Sigmoid colon (tissue), 7 donors: ENCODE measurements at places on chromosomes 5 and 9. TPM values are rescaled to one million over a fixed set of nuclear protein-coding genes. Genes with fewer than 3 reads are reported as not detected.

- no peaks in the 10 kb centered on the region for H3K4me1 ChIP-seq
- H3K27me3 ChIP-seq = no peaks in the 10 kb centered on the region
- H3K36me3 ChIP-seq = no peaks in the 10 kb centered on the region
- no peak for DNase-seq
- no peak overlapping the region for H3K4me3 ChIP-seq
Observed at GRCh38 chr5:126801992-126802294, 25.0 kb downstream of the LMNB1 start.

DNA sequence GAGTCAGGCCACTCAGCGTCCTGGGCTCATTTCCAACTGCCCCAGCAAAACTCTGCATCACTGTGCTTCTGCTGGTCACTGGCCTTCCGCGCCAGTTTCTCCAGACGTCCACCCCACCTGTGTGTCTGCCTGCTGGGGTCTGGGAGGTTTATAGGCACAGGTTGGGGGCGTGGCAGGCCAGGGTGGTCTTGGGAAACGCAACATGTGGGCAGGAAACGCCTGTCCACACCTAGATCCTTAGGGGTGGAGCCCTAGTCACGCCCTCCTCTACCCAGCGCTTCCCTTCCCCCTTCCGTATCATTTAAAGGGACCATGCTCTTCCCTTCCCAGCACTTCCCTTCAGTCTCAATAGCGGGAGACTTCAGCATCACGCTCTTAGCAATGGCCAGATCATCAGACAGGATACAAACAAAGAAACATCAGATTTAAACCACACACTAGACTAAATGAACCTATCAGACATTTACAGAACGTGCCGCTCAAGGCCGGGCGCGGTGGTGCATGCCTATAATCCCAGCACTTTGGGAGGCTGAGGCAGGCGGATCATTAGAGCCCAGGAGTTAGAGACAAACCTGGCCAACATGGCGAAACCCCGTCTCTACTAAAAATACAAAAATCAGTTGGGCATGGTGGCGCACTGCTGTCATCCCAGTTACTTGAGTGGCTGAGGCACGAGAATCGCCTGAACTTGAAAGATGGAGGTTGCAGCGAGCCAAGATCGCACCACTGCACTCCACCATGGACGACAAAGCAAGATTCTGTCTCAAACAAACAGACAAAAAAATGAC, 11.8 kb upstream of the BTNL9 start:
- no peaks in the 10 kb centered on the region for H3K4me1 ChIP-seq
- no peaks in the 10 kb centered on the region for H3K36me3 ChIP-seq
- H3K4me3 ChIP-seq = no peak overlapping the region
- no peaks in the 10 kb centered on the region for H3K27me3 ChIP-seq
- H3K27ac ChIP-seq = no peak overlapping the region
- DNase-seq = no peak

Gene CARD9
- 2.3 TPM for polyA plus RNA-seq

- no peaks in the 10 kb centered on the region for H3K36me3 ChIP-seq
- H3K4me3 ChIP-seq = no peak overlapping the region
- H3K4me1 ChIP-seq = no peaks in the 10 kb centered on the region
- no peaks in the 10 kb centered on the region for H3K27me3 ChIP-seq
- DNase-seq = no peak
Observed at GRCh38 chr5:17951392-17952169, 317.3 kb downstream of the TAF11L14 start.

DNA sequence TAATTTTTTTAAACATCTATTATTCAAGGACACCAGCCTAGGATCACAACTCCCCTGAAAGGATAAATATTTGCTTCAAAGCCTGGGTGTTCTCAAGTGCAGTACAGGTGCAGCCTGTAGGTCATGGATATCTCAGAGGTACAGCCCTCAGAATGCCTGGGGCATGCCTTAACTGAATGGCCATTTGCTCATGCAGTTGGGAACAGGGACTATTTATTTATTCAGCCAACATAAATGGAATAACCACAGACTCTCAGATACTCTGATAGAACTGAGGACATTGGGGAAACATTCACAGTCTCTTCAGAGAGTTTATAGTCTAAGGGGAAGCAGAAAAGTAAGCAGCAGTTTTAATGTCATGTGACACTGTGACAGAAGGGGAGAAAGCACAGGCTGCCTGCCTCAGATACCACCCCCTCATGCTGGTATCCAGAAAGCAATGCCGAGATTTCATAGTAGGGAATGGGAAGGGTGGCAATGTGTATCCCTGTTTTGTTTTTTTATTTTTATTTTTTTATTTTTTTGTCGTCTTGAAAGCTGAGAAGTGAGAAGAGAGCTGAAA, 112.6 kb downstream of the MACIR start:
- no peaks in the 10 kb centered on the region for H3K36me3 ChIP-seq
- no peaks in the 10 kb centered on the region for H3K27me3 ChIP-seq
- no peak overlapping the region for H3K4me3 ChIP-seq
- no peaks in the 10 kb centered on the region for H3K4me1 ChIP-seq
- DNase-seq = no peak
- H3K27ac ChIP-seq = no peak overlapping the region

Gene CCNH
- 42.0 TPM for polyA plus RNA-seq

Gene TAF11L5
- polyA plus RNA-seq = not detected

Gene PCDHGB5
- 1.3 TPM for polyA plus RNA-seq

Gene TRIM7
- 0.60 TPM for polyA plus RNA-seq

GRCh38 chr5:57009811-57010210, 57.9 kb upstream of the MIER3 start:
- H3K4me1 ChIP-seq = no peaks in the 10 kb centered on the region
- DNase-seq = no peak
- no peak overlapping the region for H3K27ac ChIP-seq
- H3K27me3 ChIP-seq = no peaks in the 10 kb centered on the region

- no peaks in the 10 kb centered on the region for H3K27me3 ChIP-seq
- H3K27ac ChIP-seq = no peak overlapping the region
- DNase-seq = no peak
- no peak overlapping the region for H3K4me3 ChIP-seq
Observed at GRCh38 chr9:125074976-125075375, 68.4 kb downstream of the SCAI start.

DNA sequence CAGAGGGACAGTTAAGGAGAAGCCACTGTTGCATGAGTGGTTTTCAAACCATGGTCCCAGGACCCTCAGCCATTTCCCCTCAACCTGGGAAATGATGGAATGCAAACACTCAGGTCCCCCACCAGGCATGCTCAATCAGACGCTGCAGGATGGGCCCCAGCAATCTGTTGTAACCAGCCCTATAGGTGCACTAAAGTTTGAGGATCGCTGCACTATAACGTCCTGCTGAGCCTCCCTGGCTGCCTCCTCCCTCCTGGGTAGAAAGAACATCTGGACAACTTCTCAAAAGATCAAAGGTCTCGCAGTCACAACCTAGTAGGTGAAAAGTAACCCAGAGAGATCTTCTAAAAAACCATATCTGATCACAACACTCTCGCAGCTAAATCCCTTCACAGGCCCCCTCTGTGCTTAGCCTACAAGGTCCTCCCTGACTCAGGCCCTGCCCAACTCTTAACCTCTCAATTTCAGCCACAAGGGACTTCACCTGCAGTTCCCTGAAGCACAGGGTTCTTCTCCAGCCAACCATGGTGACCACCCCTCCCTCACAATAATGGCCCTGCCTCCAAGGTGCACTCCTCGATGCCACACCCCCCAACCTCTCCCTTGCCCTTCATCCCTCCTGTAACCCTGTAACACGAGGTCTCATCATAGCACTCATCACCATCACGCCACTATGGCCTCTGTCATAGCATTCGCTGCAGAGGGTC, 3.5 kb downstream of the SHB start:
- H3K36me3 ChIP-seq = no peaks in the 10 kb centered on the region
- no peak overlapping the region for H3K4me3 ChIP-seq
- H3K27me3 ChIP-seq = no peaks in the 10 kb centered on the region
- peaks cover 3% of the 10 kb centered on the region for H3K4me1 ChIP-seq
- H3K27ac ChIP-seq = peak overlapping the region; percentile 95
- DNase-seq = peak; percentile 50

Gene IFNB1
- polyA plus RNA-seq = not detected

- H3K27ac ChIP-seq = no peak overlapping the region
- no peaks in the 10 kb centered on the region for H3K4me1 ChIP-seq
- DNase-seq = no peak
Observed at GRCh38 chr5:22504411-22504810, 348.7 kb downstream of the CDH12 start.

DNA sequence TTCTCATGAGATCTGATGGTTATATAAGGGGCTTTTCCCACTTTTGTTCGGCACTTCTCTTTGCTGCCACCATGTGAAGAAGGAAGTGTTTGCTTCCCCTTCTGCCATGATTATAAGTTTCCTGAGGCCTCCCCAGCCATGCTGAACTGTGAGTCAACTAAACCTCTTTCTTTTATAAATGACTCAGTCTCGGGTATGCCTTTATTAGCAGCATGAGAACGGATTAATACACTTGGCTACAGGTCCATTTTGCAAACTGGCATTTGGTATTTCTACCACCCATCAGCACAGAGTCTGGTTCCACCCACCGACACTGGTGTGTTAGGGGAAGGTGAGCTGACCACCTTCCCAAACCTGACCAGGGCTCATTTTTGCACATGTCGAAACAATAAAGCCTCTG, 47.9 kb upstream of the RARS1 start:
- no peaks in the 10 kb centered on the region for H3K36me3 ChIP-seq
- no peak overlapping the region for H3K27ac ChIP-seq
- no peaks in the 10 kb centered on the region for H3K4me1 ChIP-seq
- H3K27me3 ChIP-seq = no peaks in the 10 kb centered on the region

DNA sequence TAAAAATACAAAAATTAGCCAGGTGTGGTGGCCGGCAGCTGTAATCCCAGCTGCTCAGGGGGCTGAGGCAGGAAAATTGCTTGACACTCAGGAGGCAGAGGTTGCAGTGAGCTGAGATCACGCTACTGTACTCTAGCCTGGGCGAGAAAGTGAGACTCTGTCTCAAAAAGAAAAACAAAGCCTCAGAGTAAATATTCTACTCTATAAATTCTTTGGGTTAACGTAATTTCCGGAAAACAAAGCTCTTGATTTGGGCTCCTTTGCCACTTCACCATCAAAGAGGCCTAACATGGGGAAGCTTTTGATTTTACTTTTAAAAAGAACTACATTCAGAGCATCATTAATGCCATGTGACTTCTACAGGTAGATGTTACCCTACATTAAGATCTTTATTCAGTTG, 103.1 kb downstream of the SERINC5 start:
- DNase-seq = no peak
- H3K4me1 ChIP-seq = no peaks in the 10 kb centered on the region
- H3K27ac ChIP-seq = no peak overlapping the region
- H3K4me3 ChIP-seq = no peak overlapping the region
- H3K36me3 ChIP-seq = no peaks in the 10 kb centered on the region

DNA sequence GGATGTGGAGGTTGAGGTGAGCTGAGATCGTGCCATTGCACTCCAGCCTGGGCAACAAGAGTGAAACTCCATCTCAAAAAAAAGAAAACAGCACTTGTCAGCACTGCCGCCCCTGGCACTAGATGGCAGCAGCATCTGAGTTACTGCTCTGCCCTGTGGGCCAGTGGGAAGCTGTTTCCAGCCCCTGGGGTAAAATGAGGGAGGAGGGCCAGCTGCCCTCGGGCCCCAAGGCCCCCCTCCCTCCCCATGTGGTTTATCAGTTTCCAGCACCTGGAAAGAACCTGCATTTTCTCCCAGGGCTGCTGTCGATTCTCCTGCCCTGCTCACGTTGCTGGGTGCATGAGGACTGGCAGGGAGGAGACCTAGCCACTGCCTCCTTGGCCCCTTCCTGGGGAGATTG, 13.2 kb upstream of the CEL start:
- H3K27me3 ChIP-seq = no peaks in the 10 kb centered on the region
- DNase-seq = no peak
- H3K36me3 ChIP-seq = peaks cover 69% of the 10 kb centered on the region
- H3K4me3 ChIP-seq = no peak overlapping the region
- H3K4me1 ChIP-seq = no peaks in the 10 kb centered on the region

DNA sequence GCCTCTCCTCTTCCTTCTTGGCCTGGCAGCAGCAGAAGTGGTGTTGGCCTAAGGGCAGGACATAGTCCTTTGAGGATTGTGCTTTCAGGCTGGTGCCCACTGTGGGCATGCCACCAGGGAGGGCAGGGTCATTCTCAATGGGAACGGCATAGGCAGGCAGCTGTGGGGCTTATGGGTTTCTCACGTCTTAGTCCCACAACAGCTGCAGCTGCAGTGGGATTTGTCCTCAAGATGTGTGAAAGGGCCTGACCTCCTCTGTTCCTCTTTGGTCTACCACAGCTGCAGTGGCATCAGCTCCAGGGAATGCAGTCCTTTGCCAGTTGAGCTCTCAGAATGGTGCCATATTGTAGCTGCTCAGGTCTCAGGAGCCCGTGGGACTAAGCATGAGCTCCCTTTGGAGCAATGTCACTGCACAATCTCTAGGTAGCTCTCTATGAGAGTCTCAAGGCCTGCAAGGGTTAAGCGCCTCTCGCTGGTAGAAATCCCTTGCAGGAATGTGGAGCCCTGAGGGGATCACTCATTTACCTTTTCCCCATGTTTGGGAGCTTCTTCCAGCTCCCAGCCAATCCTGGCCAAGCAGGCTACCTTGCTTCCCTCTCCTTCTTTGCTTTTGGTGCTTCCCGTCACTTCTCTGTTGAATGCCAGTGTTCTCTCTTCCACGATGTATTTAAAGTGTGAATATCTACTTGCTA, 104.8 kb downstream of the GNA14 start:
- no peak overlapping the region for H3K27ac ChIP-seq
- H3K36me3 ChIP-seq = no peaks in the 10 kb centered on the region
- DNase-seq = no peak

Gene TRIP13
- polyA plus RNA-seq = 7.7 TPM

DNA sequence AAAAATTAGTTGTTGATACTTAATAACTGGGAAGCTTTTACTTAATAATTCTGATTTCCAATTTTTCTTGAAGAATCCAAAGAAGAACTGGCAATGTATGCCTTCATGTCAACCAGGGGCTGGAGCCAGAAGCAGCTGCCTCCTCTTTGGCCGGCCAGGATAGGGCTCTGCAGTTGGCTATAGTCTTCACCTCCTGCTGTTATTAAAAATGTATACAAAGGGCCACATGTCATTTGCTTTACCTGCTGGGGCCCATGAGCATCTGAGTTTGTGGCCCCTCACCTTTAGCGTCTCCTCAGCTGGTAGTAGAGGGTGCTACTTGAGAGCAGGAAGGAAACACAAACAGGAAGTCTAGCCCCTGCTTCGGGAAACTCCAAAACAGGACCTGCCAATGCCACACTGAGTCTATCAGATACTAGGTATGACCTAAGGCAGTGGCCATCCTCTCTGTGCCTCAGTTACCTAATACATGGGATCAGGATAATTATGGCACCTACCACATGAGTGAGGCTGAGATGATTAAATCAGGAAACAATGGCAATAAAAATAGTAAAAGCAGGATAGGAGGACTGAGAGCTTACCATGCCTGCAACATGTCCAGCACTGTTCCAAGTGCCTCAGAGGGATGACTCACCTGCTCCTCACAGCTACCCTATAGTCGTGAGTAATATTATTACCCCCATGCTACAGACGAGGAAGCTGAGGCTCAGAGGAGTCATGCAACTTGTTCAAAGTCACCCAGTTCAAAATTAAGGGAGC, 21.3 kb downstream of the CCDC69 start:
- H3K4me3 ChIP-seq = no peak overlapping the region
- no peaks in the 10 kb centered on the region for H3K4me1 ChIP-seq
- no peak overlapping the region for H3K27ac ChIP-seq
- no peaks in the 10 kb centered on the region for H3K27me3 ChIP-seq
- H3K36me3 ChIP-seq = peaks cover 51% of the 10 kb centered on the region
